Stimulated activated naive CD8-positive, alpha-beta T cell treated with anti-CD3 and anti-CD28 coated beads, Interleukin-15, amount 100 ng/mL, for 72 hours (primary cell): ENCODE measurements at places on chromosomes 16 and 17.
A peak's percentile ranks its signal among the peaks of the same experiment; 100 is the strongest.

GRCh38 chr17:17322516-17323510 is 19.6 kb downstream of the NT5M start:
- DNase-seq: no peak

DNA sequence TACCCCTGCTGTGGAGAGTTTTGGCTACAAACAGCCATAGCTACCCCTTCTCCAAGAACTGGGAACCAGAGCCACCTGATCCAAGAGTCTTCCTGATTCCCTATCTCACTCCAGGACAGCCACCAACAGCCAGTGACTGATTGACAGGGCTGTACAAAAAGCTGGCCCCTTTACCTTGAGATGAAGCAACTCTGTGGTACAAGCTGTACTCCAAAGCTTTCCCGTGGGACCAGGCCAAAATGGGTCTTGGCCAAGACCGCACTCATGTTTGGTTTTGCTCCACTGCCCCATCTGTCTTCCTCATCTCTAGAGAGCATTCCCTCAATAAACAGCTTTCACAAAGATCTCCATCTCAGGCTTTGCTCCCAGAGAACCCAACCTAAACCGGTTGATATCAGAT is 43.6 kb downstream of the RNF157 start:
- DNase-seq: no peak

- no peak for DNase-seq
Observed at GRCh38 chr16:82504836-82505235, 121.9 kb upstream of the CDH13 start.

DNA sequence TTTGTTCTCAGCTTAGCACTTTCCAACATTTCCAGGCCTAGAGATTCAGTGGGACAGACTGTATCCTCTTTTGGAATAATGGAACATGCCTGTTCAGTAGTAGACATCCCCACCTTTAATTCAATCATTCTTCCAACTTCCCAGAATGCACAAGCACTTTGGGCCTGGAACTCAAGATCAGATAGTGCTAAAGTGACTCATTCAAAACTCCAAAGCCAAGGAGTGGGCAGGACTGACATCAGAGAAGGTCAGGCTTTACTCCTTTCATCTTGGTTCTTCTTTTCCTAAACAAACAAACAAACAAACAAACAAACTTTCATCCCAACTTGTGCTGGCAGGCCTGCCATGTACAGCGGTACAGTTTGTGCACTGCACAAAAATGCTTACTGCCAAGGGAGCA is 172.0 kb downstream of the AXIN2 start:
- no peak for DNase-seq

DNA sequence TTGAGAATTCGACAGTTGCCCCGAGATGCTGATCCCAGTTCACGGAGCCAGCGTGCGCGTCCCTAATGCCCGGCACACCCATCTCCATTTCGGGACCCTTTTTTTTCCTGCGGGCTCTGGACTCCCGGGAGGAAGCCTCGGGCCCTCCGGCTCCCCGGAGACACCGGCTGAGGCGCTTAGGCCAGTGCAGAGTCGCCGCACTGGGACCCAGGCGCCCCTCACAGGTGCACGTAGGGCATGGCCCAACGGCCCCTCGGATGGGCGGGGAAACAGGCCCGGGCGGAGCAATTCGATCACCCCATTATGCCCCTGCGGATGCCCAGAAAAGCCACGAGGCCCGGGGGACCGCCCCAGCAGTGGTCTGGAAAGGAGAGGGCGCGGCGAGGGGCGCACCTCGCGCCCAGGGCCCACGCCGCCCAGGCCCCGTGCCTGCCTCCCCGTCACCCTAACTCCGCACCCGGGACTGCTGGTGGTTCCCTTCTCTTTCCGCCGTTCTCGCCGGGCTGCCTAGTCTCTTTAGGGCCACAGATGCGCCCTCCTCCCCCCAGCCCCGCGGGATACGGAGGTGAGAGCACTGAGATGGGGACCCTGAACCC is 18.5 kb upstream of the ZFHX3 start:
- DNase-seq: no peak

DNA sequence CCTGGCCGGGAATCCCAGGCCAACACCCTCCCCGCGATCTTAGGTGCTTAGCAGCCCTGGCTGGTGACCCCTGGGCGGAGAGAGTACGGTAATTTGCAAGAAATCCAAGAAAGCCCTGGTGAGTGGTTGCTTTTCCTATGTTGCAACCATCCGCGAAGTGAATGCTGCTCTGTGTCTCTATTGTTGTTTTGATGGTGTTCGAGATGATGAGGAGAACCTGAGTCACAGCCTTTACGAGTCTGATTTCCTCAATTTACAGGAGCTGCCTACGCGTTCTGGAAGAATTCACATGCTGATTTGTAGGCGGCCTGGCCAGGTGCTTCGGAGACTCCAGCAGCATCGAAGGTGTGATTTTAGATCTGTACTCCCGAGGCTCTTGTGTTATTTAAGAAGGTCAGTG is 63.3 kb downstream of the TMEM235 start:
- DNase-seq: no peak

DNA sequence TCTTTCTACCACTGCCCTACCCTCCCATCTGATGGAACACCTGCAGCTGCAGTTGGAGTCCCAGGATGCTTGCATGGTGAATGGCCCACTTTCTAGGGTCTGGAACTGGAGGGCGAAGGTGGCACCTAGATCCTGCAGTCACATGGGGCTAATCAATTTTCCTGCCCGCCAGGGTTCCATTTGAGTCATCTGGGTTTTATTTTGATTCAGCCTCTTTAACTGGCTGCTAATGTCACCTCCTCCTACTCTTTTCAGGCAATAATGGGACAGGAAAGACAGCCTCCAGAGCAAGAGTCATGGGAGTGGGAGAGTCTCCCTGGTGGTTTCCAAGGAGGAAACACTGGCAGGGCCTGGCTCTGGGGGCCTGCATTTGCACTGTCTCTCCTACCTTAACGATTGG is 3.8 kb upstream of the TBKBP1 start:
- DNase-seq: no peak

- no peak for DNase-seq
Observed at GRCh38 chr16:10846213-10846998, 27.8 kb upstream of the TVP23A start.

- peak; percentile 71 for DNase-seq
Observed at GRCh38 chr16:735982-736453, 4.8 kb downstream of the CIAO3 start.

GRCh38 chr16:78796221-78796866 is 696.9 kb downstream of the WWOX start:
- no peak for DNase-seq

- DNase-seq: no peak
Observed at GRCh38 chr17:79808763-79809529, 12.1 kb upstream of the CBX8 start.

DNA sequence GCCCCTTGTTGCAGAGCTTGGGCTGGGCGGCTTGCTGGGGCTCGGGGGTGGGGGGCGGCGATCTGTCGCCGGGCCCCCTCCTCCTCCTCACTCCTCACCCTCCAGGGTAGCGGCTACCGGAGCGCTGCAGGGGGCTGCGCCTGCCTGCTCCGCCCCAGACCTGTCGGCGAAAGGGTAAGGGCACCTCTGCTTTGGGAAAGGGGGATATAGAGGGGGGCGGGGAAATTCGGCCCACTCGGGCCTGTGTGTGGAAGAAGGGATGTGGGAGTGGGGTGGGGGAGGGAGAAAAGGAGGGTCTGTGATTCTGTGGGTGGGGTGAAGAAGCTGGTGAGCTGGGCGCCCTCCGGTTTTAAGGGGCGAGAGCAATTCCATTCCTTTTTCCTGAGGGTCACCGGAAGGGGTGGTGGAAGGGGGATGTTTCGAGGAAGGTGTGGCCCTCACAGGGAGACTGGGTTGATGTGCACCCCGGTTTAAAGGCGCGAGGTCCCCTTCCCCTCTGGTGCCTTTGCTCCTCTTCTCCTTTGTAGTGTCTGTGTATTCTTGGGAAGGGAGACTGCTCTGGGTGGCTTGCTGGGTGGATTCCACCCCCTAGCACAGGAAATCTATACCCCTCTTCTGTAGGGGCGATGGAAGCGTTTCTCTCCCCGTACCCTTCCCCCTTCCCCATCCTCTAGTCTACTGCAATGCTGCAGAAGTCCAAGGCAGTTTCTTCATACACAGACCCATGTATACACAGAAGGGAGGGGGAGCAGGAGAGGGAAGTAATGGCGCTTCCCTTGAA is 878 bp downstream of the TAOK1 start:
- DNase-seq: peak; percentile 20

DNA sequence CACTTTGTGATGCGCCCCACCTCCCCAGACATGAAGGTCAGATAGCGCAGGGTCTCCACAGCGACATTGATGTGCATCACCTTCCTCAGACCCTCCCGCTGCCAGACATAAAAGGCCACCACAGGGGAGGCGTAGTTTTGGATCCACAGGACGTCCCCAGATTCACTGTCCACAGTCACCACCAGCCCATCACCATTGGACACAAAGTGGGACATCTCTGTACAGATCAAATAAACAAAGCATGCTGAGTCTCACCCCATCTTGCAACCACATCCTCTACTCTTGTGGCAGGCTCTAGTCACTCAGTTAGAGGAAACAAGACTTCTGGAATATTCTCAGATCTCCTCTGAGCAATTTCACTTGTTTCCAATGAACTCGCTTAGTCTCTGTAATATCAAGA is 46.3 kb upstream of the ICAM2 start:
- no peak for DNase-seq

- DNase-seq: peak; percentile 90
Observed at GRCh38 chr16:23640931-23641765, at the start of the genes DCTN5 and PALB2. DCTN5 (plus strand) TSS chr16:23641466; CDS start chr16:23641543, 77 bp downstream. PALB2 (minus strand) TSS chr16:23641310; CDS start chr16:23641157, 153 bp downstream.

- DNase-seq: no peak
Observed at GRCh38 chr16:49598383-49599170, 225.0 kb downstream of the C16orf78 start.

- peak; percentile 17 for DNase-seq
Observed at GRCh38 chr17:6936370-6937028, 59.4 kb upstream of the ALOX12 start.

DNA sequence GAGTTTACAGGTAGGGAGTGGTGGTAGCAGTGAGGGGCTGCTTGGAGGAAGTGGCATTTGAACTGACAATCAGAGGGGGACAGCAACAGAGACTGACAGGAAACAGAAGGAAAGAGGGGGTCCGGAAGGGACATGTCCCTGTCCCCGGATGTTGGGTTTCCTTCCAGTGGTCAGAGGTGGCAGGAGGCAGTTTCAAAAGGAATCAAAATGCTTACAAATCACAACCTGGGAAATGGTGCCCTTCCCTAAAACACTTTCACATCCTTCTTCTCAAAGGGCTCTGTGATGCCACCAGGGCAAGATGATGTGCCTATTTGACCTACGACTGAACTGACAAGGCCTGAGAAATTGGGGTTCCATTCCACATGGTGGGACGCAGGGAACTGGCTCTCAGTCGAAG is 19.7 kb downstream of the ADGRG1 start:
- DNase-seq: no peak

- peak; percentile 46 for DNase-seq
Observed at GRCh38 chr17:39791111-39791992, 53.6 kb downstream of the GRB7 start.

- no peak for DNase-seq
Observed at GRCh38 chr17:61565213-61565612, 25.8 kb downstream of the NACA2 start.

- DNase-seq: no peak
Observed at GRCh38 chr16:500709-501108, 26.8 kb upstream of the CAPN15 start.

GRCh38 chr17:27919079-27919478 is 25.9 kb upstream of the LYRM9 start:
- no peak for DNase-seq

GRCh38 chr16:50692999-50693781 is at the start of gene NOD2:
NOD2 (plus strand) TSS chr16:50693606; CDS start chr16:50699496, 5,890 bp downstream.
- no peak for DNase-seq

GRCh38 chr16:4297480-4297879 is 18.4 kb upstream of the GLIS2 start:
- DNase-seq: no peak

GRCh38 chr16:86477642-86478041 is 32.7 kb upstream of the FOXF1 start:
- no peak for DNase-seq

GRCh38 chr17:69227541-69227940 is 1.1 kb downstream of the ABCA10 start:
- DNase-seq: no peak

DNA sequence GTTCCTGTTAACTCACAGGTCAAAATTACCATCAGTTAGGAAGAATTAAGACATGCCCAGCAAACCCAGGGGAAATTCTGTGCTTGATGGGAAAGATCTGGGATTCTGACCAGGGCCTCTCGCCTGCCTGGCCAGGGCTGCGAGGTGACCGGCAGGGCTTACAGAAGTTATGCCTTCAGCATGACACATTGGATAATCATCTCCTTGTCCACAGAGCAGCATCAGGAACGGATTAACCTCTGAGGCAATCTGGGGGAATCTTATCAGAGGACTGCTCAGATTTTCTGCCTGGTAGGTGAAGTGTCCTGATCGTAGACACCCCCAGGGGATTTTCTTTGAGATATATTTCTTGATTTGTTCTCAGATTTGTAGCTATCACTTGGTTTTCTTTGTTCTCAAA is 172.5 kb downstream of the HS3ST3A1 start:
- no peak for DNase-seq

- DNase-seq: no peak
Observed at GRCh38 chr17:49616086-49616485, 40.4 kb downstream of the NXPH3 start.

GRCh38 chr17:66633317-66633965 is 201.5 kb upstream of the CACNG5 start:
- DNase-seq: peak; percentile 46

- no peak for DNase-seq
Observed at GRCh38 chr17:79125503-79125902, 50.9 kb downstream of the ENGASE start.

GRCh38 chr17:82590881-82591539 is 57.2 kb downstream of the WDR45B start:
- DNase-seq: no peak

DNA sequence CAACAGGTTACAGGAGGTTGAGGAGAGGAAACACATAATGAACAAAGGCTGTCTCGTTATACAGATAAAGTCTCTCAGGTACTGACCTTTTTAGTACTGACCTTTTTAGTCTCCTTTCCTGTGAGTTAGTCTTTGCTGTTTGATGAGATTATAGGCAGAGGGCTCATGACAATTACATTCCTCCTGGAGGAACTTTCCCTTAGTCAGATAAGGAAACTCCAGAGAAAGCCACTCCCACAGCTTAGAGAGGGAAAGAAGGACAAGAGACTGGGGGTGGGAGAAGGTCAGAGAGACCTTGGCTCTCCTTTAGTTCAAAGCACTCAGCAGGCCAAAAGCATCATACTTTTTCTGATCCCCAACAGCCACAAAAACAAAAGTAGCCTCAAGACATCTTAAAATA is 15.3 kb upstream of the PSMD7 start:
- DNase-seq: no peak

- no peak for DNase-seq
Observed at GRCh38 chr16:23155445-23156049, 6.3 kb upstream of the USP31 start.
